Activated CD8-positive, alpha-beta memory T cell treated with anti-CD3 and anti-CD28 coated beads for 4 hours (primary cell): ENCODE measurements at places on chromosomes 1 and 21.

DNA sequence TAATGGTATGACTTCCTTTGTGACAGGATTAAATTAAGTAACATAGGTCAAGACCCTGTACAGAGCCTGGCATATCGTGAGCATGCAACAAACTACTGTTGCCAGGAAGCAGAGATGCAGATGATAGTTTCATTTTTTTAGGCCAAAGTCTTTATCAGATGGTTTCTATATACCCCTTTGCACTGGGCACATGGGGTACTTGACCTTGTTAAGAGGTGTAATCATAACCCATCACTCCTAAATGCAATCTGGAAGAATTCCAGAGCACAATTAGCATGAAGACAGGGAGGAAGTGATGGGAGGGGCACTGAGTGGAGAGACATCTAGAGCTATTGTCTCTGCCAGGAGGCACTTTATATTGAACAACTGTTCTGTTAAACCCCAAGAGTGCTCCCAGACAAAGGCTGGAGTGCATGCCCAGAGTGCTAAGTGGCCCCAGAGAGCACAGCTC is 22.1 kb downstream of the ZBTB17 start:
- no peak for DNase-seq

GRCh38 chr1:153540394-153541361 is at the start of gene S100A5:
Gene S100A5 (minus strand): TSS chr1:153540934. CDS start chr1:153540191, 743 bp downstream.
- peak; percentile 48 for DNase-seq

GRCh38 chr1:237005674-237006073 is 1.4 kb upstream of the MT1HL1 start:
- DNase-seq, result no peak

DNA sequence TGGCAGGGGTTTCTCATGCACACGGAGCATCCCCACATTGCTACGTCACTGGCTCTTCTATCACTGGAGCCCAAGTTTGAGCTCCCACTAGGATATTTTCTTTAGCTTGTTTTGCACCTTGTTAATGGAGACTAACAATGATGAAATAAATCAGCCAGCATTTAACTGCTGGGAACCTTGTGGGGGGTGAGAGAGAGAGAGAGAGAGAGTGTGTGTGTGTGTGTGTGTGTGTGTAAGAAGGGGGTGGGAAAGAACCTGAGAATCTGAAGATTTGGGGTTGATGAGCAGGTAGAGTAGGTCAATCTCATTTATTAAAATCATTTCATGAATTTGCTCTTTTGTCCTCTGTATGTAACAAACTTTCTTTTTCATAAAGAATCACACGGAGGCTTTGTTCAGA is 624 bp downstream of the C8B start:
- no peak for DNase-seq

DNA sequence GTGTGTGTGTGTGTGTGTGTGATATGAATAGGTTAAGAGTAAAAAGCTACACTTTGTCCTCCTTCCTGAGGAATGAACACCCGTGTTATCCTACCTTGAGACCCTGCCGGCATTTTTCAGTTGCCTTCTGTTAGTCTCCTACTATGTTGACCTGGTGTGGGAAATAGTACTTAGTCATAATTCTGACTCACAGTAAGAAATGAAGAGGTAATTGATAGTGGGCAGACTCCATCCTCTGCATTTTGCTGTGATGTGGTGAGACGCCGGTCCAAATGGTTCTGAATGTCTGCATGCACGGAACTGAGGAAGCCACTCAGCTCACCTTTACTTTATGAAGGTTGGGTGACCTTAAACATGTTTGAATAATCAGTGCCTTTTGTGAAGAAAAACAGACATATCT is 12.6 kb downstream of the CD101 start:
- DNase-seq, result no peak

DNA sequence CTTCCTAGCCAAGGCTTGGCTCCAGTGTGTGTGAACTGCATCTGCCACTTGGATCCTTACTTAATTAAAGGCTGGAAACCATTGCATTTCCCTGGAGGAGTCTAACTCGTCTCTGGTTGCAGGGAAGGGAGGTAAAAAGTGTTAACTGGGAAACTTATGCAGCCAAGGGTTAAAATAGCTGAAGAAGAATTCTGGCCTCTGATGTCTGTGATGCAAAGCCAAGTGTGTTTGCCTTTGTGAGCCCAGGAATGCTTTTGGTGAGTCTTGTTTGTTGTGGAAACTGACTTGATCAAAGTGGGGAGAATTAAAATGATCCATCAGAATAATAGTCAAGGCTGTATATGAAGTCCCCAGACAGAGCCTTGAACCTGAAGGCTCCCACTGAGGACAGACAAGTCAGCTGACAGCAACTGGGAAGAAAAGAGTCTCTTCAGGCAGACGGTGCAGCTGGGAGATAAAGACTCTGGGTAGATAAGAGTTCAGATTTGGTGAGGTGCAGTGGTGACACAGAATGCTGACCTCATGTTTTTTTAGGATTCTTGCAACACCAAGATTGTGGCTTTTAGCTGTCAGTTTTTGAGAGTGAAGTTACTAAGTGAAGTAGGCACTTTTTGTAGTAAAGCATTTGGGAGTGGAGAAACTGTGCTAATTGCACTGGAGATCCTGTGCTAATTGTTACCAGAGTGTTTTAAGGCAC is 59.5 kb upstream of the WLS start:
- no peak for DNase-seq

DNA sequence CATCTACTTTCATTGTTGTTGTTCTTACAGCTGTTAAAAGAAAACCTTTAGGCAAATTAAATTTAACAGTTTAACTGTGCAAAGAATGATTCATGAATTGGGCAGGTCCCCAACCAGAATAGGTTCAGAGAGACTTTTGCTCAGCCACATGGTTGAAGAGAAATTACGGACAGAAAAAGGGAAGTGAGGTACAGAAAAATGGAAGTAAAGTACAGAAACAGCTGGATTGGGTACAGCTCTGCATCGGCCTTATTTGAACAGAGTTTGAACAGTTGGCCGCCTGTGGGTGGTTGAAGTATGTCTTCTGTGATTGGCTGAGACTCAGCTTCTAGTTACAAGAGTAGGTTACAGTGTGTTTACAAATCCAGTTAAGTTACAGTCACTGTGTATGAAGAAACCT is 210.1 kb downstream of the FGGY start:
- no peak for DNase-seq

GRCh38 chr1:182166750-182167149 is 105.2 kb upstream of the ZNF648 start:
- DNase-seq, result no peak

- DNase-seq, result no peak
Observed at GRCh38 chr1:41800311-41800829, 118.4 kb downstream of the HIVEP3 start.
